ENCODE measurements at places on chromosomes 12 and 14.

- DNase-seq, result no peak
Measured at GRCh38 chr12:32201096-32201495, 94.4 kb downstream of the BICD1 start.

DNA sequence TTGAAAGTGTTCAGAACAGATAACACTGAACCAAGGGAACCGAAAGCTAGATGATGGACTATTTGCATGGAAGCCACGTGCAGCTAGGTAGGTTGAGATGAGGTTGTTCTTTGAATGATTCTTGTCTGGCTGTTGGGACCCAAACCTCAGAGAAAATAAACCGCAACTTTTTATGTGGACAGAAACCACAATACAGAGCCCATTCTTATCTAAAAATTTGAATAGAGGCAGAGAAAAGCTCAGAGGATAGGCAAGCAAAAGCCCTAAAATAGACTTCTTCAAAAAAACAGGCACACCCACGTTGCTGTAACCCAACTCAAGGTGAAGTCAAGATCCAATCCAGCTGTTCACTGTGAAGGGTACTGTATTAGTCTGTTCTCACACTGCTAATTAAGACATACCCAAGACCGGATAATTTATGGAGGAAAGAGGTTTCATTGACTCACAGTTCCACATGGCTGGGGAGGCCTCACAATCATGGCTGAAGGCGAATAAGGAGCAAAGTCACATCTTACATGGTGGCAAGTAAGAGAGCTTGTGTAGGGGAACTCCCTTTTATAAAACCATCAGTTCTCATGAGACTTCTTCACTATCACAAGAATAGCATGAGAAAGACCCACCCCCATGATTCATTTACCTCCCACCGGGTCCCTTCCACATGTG is 353.8 kb downstream of the AACS start:
- DNase-seq, result no peak

DNA sequence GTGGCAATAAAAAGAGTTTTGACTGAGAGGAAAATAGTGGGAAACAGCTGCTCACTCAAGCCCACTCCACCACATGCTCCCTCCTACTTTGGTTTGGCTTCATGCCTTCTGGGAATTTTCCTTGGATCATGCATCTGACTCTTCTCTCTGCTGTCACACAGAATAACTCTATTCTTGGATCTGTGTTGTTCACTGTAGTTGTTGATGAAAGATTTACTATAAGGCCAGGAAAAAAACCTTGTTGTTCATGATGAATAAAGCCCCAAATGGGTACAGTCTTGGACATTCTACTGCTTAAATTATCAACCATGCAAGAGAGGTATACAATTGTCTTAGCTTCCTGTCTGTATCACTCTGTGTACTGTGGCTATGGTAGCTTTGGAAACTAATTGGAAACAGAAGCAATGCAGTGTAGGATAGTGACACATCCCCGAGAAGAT is 70.5 kb downstream of the TMX1 start:
- no peak for DNase-seq

GRCh38 chr14:105086833-105087307 is 21.6 kb upstream of the GPR132 start:
- DNase-seq, result peak; percentile 92

GRCh38 chr12:78970041-78970440 is 105.5 kb downstream of the SYT1 start:
- DNase-seq, result no peak

DNA sequence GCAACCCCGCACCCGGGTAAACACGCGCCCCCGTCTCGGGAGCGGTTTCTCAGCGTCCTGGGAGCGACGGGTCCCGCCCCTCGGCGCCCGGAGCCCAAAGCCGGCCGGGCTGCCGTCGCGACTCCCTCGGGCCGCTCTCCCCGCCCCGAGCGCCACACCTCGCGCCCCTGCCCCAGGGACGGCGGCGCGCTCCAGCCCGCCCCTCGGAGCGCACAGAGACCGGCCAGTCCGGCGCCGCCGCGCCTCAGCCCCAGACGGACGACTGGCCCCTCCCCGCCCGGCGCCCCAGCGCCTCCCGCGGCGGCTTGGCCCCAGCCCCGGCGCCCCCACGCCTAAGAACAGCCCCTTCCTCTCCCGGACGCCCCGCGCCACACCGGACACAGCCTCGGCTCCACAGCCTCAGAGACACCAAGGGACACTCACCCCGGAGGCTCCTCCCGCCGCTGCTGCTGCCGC is 411 bp downstream of the BTBD7 start:
- DNase-seq, result peak; percentile 45

DNA sequence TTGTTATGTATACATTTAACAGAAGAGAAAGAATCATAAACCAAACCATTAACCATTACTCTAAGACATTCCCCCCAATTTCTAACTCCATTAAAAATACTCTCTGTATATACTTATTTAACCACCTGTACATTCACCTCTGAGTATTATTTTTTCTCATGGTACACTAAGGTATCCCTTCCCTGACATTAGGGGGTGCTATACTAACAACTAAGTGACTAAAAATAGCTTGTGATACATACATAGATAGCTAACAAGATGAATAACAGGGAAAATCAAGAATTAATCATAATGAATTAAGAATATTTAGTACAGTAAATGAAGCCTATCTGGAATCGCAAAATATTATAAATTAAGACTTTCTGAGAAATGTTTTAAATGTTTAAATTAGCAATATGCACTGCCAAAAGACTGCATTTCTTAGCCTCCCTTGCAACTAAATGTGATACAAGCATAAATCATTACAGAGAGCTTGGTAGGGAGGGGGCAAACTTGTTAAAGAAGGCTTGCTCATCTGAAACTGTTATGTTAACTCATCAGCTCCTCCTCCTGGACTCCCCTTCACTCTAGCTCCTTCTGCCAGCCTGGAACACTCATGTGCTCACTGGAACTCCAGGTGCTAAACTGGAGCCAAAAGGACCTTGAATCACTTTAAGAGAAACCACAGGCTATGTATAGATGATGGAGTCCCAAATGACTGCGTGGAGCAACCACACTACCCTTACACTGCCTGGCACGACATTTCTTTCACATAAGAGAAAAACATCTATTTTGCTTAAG is 14.9 kb downstream of the C2CD5 start:
- no peak for DNase-seq

DNA sequence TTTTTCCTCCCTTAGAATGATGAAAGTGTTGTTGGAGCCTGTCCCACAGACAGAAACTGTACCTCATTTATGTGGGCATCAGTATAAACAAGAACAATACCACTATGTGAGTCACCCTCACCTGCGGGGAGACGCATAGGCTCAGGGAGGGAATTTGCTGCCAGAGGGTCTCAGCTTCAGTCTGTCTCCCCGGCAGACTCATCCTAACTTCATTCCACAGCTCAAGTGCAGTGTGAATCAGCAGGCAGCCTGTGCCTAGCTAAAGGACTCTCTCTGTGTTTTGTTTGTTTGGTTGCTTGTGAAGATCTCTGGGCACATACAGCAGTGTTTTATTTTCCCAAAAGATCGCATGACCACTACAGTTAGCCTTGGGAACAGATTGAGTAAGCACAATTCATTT is 98.9 kb downstream of the PRKCH start:
- peak; percentile 44 for DNase-seq

DNA sequence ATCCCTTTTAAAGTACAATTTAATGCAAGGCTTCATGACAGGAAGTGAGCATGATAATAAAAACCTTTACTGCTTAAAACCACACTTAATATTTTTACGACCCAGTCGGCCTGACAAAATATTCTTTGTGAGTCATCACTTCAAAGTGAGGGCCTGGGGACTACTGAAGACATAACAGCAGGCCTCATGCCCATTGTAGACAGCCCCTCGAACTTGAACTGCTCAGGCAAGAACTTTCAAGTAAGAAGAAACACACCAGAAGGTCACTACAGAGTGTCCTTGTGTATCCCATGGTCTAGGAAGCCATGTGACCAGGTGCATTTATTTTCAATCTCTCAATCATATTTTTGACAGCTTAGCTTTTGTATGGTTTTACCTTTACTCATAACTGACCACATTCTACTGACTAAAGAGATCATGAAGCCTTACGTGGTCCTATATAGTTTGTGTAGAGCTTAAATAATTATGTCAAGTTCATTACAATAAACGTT is 61.4 kb upstream of the MANSC4 start:
- DNase-seq, result no peak

DNA sequence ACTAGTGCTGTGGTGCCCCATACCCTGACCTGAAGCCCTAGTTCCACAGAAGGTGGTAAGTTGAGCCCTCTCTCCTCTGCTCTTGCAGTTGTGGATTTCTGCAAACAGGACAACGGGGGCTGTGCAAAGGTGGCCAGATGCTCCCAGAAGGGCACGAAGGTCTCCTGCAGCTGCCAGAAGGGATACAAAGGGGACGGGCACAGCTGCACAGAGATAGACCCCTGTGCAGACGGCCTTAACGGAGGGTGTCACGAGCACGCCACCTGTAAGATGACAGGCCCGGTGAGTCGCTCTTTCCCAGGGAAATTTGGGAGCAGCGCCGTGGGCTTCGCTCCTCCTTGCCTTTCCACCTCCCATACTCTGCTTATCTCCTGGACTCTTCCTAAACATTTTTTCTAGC is 92.2 kb downstream of the NT5DC3 start:
- DNase-seq, result no peak

GRCh38 chr12:45243963-45244362 is 28.1 kb downstream of the ANO6 start:
- DNase-seq, result no peak

GRCh38 chr12:127711108-127711507 is 555.9 kb upstream of the TMEM132C start:
- no peak for DNase-seq

DNA sequence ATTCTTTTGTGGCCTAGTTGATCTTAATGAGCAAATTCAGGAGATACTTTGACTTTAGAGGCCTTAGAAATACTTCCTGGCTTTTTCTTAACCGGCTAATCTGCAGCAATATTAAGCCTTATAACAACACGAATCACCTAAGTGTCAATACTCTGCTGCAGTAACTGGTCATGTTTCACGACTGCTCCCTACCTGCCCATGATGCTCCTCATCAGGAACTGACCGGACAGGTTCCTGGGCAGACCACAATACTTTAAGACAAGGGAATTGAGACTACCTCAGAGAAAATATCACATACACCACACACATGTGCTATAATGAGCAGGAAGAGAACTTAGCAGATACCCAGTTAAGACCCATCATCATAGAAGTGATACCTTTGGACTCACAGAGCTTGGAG is 211.9 kb upstream of the BMP4 start:
- DNase-seq, result no peak
